Suppressor macrophage treated with lipopolysaccharide for 1 hour (primary cell): ENCODE measurements at places on chromosomes 12 and 14.

DNA sequence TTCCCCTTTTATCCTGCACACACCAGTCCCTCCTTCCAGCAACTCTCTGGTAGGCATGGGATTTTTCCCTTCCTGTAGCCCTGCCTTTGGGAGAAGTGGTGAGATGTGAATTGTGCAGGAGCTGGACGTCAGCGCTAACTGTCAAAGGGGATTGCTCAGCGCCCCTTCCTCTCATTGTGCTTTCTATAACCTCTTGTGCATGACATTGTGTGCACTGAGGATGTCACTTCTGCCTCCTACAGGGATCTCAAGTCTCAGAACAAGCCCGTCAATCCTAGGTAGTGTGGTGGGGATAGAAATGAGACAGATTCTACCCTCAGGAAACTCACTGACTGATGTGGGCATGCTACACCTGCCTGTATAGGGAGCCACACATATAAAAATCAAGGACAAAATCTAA, 8.7 kb downstream of the KCNA5 start:
- no peak for DNase-seq

GRCh38 chr12:67593041-67593440, 55.5 kb upstream of the DYRK2 start:
- no peak for DNase-seq

- no peak for DNase-seq
Measured at GRCh38 chr12:29616664-29617406, 119.3 kb upstream of the OVCH1 start.

DNA sequence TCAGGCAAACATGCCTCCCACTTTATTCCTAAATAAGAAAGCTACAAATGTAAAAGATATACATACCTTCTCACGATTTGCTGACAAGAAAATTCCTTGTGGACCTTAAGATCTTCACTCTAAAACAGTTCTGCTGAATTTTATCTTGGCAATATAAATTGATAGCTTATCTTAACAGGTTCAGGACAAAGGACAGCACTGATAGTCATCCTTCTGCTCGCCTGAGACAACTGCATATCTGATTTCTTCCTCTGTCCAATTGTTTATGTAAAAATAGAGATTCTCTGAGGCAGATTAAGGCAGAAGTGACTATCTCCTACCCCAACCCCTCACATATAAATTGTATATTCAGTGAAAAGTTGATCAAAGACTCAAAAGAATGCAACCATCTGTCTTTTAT, 44.9 kb downstream of the CAPZA3 start:
- DNase-seq = no peak

DNA sequence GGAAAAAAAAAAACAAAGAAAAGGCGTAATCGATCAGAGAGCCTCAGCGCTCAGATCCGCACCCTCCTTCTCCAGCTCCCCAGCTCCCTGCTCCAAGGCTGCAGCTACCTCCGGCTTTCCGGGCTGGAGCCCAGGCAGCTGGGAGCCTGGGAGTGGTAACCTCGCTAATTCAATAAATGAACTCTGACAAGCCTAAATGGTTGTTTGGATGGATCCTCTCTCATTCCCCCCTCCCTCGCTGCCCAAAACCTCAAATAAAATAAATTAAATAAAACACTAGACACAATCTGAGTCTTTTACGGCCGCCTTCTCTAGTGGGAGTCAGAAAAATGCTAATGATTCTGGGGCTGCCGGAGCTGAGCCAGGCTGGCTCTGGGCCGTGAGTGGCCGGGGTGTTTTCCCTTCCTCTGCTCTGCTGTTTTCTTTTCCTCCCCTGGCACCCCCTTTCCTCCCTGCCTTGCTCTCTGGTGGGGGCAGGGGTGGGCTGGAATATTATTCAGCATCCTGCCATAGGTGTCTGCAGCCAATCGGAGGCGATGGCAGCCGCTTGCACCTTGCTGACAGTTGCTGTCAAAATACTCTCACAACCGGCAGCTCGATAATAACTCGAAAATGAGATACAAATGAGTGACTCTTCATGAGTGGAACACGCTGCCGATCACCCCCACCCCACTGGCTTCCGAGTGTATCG, 76.1 kb downstream of the RBM19 start:
- DNase-seq = no peak

- DNase-seq = no peak
Measured at GRCh38 chr14:95122621-95122945, 34.7 kb downstream of the DICER1 start.

DNA sequence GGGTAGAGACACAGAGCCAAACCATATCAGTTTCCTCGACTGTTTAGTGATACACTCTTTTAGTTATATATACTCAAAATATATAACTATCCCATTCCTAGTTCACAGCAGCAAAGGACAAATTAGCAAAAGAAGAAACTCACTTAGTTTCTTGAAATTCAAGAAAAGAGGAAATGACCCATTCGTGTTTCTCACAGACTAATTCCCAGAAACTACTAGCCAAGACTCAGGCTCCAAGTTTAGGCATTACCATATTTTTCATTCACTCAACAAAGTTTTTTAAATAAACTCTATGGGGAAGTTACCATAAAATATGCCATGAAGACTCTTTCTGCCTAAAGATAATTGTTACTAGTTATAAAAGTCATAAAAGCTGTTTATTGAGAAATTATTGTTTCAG, 152.3 kb upstream of the DAAM1 start:
- peak; percentile 43 for DNase-seq
